MG63 (cell line): ENCODE measurements at places on chromosomes 11 and 22. TPM values are rescaled to one million over a fixed set of nuclear protein-coding genes. Genes with fewer than 3 reads are reported as not detected.
A peak's percentile ranks its signal among the peaks of the same experiment; 100 is the strongest.

DNA sequence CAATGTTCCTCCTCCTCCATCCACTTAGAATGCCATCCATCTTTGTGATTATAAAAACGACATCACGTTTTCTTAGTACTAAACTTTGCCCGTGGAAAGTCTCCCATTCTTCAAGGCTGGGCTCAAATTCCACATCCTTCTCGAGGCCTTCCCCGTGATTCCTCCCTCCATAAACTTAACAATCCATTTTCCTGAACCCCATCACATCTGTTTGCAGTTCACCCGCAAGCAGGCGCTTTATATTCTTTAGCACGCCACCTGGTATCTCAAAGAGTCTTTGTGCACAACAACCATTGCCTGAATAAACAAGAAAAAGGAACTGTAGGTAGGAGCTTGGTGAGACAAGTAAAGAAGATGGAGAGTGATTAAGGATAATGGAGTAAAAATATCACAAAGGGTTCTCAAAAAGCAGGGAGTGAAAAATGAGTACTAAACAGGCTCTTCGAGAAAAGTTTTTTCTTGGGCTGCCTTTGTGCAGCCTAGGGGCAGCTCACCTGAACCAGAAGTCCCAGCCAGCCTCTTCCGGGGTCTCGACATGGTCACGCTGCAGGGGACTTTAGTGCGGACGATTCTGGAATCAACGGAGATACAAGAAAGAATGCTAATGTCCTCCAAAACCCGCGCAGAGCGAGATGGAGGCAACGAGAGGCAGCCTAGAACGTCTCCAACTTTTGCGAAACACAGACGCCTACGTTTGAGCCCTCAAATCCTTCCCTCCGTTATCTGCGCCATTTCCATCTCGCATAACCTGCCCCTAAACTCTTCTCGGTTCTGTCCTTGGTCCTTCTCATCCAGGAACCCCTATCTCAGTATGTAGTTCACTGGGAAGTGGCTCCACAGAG, 585 bp downstream of the THYN1 start:
- no peak for DNase-seq

DNA sequence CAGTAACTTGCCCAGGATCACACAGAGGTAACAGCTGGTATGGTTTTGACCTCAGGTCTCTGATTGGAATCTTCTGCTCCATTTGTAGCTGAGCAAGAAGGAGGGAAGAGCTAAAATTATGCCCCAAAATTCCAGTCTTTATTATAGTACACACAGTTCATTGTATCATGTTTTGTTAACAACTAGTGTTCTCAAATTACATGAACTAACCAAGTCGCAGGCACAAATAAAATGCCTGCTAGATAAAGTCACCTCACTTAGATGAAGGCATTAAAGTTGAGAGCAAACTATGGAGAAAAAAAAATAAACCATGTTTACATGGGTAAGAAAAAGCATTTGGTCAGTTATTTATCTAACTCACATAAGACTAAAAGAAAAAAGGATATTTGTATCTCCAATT, 58.8 kb downstream of the PDGFD start:
- DNase-seq = no peak

DNA sequence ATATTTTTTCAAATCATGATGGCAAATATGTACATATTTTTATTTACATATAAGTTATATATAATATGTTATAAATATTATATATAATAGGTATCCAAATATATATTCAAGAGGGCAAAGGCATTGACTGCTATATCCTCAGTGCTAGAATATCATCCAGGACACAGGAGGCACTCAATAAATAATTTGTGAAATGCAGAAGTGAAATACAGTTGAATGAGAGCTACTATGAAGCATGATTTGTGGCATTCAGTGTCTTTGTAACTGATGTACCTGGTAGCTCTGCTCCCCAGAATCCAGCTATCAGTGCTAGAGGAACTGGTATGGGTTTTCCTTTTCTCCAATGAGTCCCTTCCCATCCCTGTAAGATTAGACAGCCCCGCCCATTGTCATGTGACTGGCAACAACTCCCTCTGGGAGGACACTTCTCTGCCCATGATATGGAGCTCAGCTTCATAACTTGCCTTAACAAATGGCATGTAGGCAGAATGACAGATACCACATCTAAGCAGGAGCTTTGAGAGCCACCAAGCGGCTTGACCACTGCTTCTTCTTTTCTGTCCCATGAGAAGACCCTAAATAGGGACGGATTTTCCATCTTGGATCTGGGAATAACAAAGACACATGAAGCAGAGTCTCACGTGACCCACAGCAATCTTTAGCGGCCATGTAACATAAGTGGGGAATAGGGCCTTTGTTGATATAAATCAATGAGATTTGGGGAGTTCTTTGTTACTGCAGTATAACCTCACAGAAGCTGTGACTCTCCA, 10.2 kb upstream of the CD82 start:
- DNase-seq = no peak

- DNase-seq = no peak
Observed at GRCh38 chr11:6931146-6931713, 5.0 kb downstream of the ZNF215 start.

- no peak for DNase-seq
Observed at GRCh38 chr22:33372875-33373274, 314.7 kb upstream of the SYN3 start.

DNA sequence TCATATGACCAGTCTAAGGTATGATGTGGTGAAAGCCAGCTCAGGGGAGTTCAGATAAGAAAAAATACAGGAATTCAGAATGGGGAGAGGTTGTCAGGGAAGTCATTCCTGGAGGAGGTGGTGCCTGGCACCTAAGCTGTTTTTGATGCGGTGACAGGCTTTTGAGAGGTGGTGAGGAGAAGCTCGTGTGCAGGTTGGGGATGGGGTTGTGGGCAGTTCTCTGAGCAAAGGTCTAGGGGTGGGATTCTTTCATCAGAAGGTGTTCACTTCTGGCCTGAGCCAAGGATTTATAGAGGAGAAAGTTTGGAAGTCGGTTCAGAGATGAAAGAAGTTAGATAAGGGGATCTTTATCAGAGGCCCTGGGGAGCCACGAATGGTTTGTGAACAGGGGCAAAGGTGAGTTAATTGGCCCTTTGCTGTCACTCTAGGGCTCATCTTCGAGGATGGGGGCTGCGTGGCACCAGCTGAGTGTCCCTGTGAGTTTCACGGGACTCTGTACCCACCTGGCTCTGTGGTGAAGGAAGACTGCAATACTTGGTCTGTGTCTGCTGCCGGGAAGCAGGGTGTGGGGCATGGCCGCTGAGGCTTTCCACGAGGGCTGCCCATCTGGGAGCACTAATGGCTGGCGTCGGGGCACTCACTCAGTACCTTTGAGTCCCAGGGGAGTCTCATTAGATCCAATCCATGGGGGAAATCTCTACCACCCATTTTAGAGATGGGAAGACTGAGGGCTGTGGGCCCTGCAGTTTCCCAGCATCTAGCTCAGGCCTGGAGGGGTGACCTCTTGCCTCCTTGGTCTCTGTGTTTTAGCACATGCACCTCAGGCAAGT, 13.4 kb downstream of the OTOG start:
- no peak for DNase-seq

DNA sequence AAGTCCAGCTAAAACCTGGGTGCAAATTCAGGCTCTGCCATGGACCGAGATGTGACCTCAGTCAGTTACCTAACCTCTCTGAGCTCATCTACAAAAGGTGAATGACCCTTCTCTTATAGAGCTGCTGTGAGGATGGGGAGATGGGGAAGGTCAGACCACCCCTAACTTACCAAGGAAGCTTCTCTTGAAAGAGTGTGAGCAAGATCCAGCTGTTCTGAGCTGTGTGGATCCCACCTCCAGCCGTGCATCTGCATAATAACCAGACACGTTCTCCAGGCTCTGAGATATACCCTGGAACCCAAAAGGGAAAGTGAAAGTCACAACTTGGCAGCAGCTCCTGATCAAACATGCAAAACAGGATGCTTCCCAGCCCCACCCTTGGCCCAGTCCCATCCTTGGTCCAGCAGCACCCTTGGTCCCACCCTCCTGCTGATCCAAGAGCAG, at the start of gene APOL3:
TSS of gene APOL3 (minus strand) at position 257 of the 444 bp plus-strand sequence. CDS start 11,700 bp downstream, outside the sequence.
- DNase-seq = peak; percentile 85

DNA sequence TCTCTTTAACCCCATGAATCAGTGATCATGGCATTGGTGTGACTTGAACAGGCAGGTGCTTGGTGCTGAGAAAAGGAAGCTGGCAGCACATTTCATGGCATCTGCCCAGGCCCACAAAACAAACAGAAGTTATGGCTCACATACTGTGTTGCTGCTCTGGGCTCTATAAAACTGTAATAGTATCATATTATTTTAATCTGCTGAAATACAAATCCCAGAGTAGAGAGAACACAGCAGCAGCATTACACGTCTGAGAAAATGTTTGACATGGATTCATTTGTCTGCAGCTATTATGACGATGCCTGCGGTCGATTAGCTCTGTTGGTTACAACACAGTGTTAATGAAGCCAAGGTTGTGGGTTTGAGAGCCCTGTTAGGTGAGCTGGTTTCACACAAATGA, 80.8 kb downstream of the ALX4 start:
- DNase-seq = peak; percentile 37

- no peak for DNase-seq
Observed at GRCh38 chr22:49519117-49519737, 308.4 kb downstream of the BRD1 start.

GRCh38 chr11:65851083-65851579, 6.8 kb downstream of the CFL1 start:
- no peak for DNase-seq

DNA sequence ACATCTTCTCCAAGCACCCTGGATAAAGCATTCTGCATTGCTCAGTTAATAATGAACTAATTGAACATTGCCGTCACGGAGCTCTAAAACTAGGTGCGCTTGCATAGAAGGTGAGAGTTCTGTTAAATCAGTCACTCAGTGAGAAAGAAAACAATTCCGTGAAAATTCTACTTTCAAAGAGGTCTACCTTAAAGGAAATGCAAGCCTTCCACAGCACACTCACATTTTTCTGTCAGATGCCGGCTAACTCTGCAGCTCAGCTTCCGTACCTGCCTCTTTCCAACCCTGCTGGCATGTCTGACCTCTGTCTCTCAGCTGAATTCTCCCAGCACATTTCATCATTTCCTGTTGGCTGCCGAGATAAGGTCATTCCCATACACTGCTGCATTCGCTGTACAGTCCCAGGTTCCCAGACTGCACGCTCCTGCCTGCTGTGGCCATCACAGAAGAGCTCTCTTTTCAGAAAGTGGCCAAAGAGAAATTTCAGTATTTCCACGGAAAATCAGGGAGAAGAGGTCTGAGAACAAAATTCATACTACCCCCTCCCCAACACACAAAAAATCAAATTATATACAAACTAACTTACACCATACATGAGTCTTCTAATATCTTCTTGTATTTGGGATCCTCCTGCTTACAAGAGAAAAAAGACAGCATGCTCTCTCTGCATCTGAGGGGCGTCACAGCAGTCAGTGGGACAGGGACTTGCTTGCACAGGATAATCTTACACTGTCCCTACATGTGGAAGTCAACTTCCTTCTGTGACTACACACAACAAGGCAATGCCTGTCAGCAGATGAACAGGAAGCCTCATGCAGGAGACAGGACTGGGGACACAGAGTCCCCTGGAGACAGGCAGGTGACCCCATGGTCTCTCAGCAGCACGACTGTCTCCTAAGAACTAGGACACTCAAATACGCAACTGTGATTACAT, 55.1 kb downstream of the PACSIN2 start:
- no peak for DNase-seq

DNA sequence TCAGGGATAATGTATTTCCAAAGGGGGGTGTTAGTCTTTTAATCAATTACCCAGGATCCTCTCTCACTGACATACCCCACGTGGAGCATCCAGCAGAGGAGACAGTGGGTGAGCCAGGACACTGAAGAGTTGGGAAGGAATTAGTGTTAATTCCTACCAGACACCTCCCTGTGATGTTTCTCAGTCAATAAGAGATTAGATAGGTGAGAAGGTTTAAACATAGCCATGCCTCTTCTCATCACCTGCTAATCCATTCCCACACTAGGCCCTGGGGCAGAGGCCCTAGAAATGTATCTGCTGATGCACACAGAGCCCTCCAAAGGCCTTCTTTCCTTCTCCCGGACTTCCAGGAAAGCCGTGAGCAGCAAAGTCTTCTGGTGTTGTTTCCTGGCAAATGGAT, 363.6 kb upstream of the LARGE1 start:
- no peak for DNase-seq

DNA sequence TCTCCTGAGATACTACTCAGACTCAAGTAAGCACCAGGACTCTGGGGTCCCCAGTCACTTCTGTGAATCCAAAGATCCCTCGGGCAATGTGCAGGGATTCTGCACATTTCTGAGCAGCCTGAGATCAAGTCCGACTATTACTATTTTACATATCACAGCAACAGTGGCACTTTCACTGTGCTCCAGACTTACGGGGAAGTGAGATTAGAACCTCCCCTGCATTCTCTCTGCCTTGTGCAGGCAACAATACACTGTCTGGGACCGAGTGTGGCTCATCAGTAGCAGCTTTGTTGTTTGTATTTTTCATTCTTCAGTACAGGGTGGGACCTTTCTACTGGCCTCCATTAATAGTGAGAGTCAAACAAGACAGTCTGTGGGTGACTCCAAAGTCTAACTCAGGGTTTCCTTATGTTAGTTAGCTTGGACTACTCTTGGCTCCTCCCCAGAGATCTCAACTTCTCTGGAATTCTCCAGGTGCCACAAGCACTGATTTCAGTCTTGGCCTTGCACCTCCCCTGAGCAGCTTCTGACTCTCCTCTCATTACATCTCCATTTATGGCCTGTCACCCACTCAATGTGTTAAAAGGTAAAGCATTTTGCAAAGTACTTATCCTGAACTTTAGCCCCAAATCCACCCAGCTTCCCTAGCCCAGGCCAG, 76.2 kb upstream of the TOP3B start:
- DNase-seq = no peak

GRCh38 chr11:10751581-10751940, 515 bp downstream of the CTR9 start:
- no peak for DNase-seq

DNA sequence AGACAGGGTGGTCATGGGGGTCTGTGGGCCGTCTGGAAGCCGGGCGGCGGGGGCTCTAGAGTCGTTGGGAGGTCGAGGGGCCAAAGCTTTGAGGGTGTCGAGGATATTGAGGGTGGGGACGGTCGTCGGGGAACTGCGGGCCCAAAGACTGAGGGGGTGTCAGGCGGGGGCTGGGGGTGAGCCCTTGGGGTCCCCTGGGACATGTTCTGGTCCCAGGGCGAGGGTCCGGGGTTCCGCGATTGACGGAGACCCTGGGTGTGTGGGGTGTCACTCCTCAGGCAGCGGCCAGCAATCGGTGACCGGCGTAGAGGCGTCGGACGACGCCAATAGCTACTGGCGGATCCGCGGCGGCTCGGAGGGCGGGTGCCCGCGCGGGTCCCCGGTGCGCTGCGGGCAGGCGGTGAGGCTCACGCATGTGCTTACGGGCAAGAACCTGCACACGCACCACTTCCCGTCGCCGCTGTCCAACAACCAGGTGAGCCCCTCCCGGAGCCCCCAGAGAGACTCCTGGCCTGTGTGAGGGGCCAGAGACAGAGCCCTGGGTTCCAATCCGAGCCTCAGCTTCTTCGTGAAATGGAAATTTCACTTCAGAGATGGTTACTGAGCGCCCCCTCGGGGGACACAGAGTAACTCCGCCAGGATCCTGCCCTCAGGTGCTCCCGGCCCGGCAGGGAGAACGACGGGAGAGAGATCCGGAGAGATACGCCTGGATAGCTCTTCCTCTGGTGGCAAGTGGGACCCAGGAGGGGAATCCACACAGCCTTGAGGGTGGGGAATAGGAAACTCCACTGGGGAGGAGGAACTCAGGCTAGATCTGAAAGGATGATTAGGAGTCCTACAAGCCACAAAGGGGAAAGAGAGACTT, 714 bp downstream of the SDF2L1 start:
- DNase-seq = peak; percentile 51

Gene BAIAP2L2
- 20.4 and 63.3 TPM in 2 replicates for total RNA-seq

Gene NPTXR
- total RNA-seq = 0.76 and 1.8 TPM in 2 replicates

Gene RASL10A
- not detected in 2 replicates for total RNA-seq

Gene CARS1
- total RNA-seq = 48.5 and 57.2 TPM in 2 replicates

Gene MN1
- total RNA-seq = 1.4 and 1.9 TPM in 2 replicates

Gene TLCD5
- total RNA-seq = 7.3 and 8.1 TPM in 2 replicates
